ENCODE measurements at places on chromosomes 2 and 18.

DNA sequence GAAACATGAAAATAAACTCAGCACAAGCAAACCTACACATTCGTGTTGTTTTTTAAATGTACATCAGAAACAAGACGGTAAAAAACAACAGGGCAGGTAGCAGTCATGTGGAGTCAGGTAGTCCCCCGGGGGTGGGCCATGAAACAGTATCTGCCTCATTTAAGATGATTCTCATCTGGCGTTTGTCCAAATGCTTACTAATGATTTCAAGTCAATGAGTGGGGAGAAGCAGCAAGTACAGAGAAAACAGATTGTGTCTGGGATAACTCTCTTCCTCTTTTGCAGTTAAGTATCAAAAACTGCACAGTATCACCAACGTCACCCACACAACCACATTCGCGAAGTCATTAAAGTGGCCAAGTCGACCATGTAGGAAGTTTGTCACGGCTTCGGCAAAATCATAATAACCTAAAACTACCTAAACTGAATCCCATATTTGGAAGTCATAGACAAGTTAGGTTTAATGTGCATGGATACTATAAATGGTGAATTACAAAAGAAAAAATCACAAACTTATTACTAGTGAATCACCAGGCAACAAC, 1.3 kb downstream of the LAPTM4A start:
- H3K27me3 ChIP-seq: no peaks in the 10 kb centered on the region
- DNase-seq: peak; percentile 51
- H3K4me1 ChIP-seq: peaks cover 37% of the 10 kb centered on the region
- H3K4me3 ChIP-seq: no peak overlapping the region
- no peak overlapping the region for H3K27ac ChIP-seq
- peaks cover 8% of the 10 kb centered on the region for H3K36me3 ChIP-seq

DNA sequence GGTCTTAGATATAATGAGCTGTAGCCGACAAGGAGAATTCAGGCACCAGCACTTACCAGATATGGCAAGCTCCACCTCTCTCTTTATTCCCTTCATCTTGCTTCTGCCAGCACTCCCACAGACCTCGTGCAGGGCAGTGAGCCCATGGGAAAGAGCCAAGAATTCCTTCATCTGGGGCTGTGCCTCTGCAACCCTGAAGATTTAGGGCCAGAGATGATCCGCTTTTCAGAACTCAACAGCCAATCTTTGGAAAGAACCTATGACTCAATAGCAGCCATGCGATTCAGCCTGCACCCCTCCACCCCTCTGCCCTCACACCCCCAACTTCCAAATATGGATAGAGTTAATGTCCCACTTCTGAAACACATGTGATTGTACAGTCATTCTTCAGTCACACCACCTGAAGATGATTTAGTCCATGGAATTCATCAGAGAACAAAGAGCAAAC, 533.7 kb upstream of the TNP1 start:
- H3K4me1 ChIP-seq: peaks cover 65% of the 10 kb centered on the region
- DNase-seq: peak; percentile 92
- H3K4me3 ChIP-seq: peak overlapping the region; percentile 69
- peaks cover 2% of the 10 kb centered on the region for H3K27me3 ChIP-seq
- peak overlapping the region; percentile 71 for H3K27ac ChIP-seq
- H3K36me3 ChIP-seq: peaks cover 17% of the 10 kb centered on the region

- H3K27me3 ChIP-seq: no peaks in the 10 kb centered on the region
- DNase-seq: peak; percentile 68
- H3K27ac ChIP-seq: peak overlapping the region; percentile 29
- H3K4me1 ChIP-seq: peaks cover 63% of the 10 kb centered on the region
These were observed 45.1 kb downstream of the TRAK2 start for GRCh38 chr2:201406077-201406662.

DNA sequence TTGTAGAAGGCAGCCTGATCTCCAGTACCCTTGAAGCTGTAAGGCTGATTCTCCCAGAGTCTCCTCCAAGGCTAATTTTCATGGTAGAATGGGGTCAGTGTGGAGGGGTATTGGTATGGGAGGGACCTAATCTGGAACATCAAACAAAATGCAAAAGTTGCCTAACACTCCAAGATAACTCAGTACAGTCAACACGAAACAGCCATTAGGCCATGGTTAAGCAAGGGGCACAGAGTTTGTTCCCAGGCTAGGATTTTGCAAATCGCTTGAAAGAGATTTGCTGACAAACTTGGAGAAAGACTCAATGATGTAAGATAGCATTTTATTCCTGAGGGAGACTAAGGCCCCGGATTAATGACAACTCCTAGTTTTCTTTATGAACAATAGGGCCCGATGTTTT, 5.4 kb downstream of the PID1 start:
- peaks cover 1% of the 10 kb centered on the region for H3K27me3 ChIP-seq
- peaks cover 42% of the 10 kb centered on the region for H3K4me1 ChIP-seq
- H3K4me3 ChIP-seq: no peak overlapping the region
- H3K27ac ChIP-seq: no peak overlapping the region
- peaks cover 10% of the 10 kb centered on the region for H3K36me3 ChIP-seq
- no peak for DNase-seq

- peaks cover 16% of the 10 kb centered on the region for H3K36me3 ChIP-seq
- DNase-seq: no peak
- no peak overlapping the region for H3K27ac ChIP-seq
- no peaks in the 10 kb centered on the region for H3K27me3 ChIP-seq
These were observed 194.7 kb downstream of the RAB3GAP1 start for GRCh38 chr2:135246711-135247270.

DNA sequence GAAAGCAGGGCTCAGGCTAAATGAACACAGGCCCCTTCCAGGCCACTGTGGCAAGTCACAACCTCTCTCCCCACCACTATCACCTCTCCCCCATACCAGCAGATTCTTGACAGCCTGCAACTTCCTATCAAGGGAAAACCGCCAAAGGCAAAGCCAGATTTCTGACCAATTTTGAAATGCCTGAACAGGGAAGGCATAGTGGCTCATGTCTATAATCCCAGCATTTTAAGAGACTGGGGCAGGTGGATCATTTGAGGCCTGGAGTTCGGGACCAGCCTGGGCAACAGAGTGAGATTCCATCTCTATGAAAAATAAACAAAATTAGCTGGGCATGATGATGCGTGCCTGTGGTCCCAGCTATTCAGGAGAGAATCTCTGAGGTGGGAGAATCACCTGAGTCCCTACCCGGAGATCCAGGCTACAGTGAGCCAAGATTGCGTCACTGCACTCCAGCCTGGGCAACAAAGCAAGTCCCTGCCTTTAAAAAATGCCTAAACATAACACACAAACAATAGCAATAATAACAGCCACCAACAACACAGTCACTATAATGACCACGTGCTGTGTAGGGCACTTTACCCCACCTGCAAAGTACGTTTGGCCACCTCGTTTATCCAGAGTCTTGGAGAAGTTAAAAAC, 75.5 kb upstream of the GLI2 start:
- H3K4me1 ChIP-seq: peaks cover 5% of the 10 kb centered on the region
- no peak overlapping the region for H3K4me3 ChIP-seq
- no peak overlapping the region for H3K27ac ChIP-seq
- DNase-seq: no peak
- H3K27me3 ChIP-seq: peaks cover 2% of the 10 kb centered on the region

- no peak overlapping the region for H3K27ac ChIP-seq
- H3K4me3 ChIP-seq: no peak overlapping the region
- peaks cover 2% of the 10 kb centered on the region for H3K27me3 ChIP-seq
- H3K4me1 ChIP-seq: peaks cover 77% of the 10 kb centered on the region
- no peaks in the 10 kb centered on the region for H3K36me3 ChIP-seq
These were observed 6.9 kb upstream of the CCBE1 start for GRCh38 chr18:59704146-59704545.

- DNase-seq: peak; percentile 11
- no peak overlapping the region for H3K4me3 ChIP-seq
These were observed 35.8 kb downstream of the CASP10 start for GRCh38 chr2:201218780-201219179.

Measured in HFFc6 (cell line).